RWPE2 (cell line): ENCODE measurements at places on chromosomes 5 and 9.
A peak's percentile ranks its signal among the peaks of the same experiment; 100 is the strongest.

DNA sequence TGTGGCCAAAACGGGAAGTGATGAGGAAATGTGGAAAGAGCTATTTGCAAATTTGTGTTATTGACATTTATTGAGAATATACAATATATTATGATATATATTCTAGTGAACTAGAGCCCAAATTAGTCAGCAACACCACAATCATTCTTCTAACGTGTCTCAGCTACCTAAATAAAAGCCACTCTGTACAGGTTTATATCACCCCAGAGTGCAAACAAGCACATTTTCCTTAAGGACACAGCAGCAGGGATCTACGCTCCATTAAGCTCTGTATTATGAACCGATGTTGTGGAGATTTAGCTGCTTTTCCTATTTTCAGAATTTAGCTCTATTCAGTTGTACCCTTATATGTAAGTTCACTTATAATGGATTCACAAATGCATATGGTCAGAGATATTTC is 77.9 kb downstream of the CDH18 start:
- DNase-seq, result no peak

- DNase-seq, result no peak
Measured at GRCh38 chr5:44614845-44615244, 193.9 kb upstream of the MRPS30 start.

DNA sequence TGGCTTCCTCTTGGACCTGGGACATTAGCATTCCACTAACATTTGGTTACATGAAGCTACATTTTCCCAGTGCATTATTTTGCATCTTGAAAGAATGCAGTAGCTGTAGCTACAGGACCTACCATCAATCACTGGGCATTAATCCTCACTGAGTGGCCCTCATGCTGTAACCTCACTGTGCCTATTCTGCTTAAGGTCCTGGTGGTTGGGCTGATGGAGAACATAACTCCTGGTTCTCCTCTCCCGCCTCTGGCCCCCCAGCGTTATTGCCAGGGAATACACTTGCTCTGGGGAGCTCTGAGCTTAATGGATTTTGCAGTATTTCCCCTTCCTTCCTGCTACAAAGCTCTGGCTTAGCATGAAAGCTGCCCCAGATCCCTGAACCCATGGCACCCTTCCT is 111.5 kb upstream of the EQTN start:
- DNase-seq, result no peak

GRCh38 chr5:179289756-179290385 is 55.4 kb downstream of the ADAMTS2 start:
- peak; percentile 27 for DNase-seq

DNA sequence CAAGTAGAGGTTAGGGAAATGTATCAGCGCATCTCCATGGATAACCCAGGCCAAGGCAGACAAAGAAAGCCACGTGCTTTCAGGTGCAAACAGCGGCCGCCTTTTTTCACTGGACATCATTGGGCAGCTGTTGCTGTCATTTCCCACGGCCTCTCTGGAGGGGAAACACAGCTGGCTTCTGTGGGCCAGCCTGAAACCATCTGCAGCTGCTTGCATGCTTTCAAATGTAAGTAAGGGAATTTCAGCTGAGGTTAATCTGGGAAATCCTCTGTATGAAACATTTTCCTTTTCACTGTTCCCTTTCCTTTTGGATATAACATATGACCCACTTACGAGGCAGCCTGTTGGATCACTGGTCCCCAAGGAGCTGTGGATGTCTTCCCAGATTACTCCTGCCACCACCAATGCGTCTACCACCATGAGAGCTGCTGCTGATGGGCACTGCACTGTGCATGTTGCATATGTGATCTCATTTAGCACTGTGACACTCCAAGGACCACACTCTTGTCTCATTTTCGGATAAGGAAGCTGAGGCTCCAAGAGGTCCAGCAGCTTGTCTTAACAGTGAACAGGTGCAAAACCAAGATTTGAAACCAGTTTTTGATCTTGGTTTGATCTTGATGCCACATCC is 106.3 kb downstream of the C9orf152 start:
- DNase-seq, result no peak

GRCh38 chr9:131046581-131047202 is 37.7 kb downstream of the LAMC3 start:
- no peak for DNase-seq

DNA sequence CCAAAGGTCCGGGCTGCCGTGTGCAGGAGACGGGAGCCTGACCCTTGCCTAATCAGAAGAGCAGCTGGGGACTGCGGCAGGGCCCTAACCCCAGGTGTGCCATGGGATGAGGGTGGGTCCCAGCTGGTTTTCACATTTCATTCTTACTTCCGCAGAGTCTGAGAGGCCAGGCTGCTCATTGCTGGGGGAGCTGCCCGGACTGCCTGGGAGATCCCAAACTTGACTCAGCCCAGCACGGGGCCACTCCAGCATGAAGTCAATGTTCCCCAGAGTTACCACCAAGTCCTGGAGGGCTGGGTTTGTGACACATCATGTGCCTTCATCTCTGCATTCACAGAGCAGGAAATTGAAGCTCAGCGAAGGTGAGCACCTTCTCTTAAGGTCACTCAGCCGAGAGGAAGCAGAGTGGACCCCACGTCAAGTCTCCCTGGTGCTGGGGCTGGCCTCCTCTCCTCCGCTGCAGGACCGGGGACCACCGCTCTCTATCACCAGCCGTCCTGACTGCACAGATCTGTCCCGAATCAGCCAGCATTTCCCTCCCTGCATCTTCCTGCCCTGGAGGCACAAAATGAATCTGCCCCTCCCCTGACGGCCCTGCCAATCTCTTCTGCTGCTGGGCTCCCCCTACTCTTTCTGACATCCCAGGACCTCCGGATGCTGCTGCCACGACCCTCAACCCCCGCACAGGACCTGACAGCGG is 54.6 kb upstream of the PHYKPL start:
- peak; percentile 54 for DNase-seq

DNA sequence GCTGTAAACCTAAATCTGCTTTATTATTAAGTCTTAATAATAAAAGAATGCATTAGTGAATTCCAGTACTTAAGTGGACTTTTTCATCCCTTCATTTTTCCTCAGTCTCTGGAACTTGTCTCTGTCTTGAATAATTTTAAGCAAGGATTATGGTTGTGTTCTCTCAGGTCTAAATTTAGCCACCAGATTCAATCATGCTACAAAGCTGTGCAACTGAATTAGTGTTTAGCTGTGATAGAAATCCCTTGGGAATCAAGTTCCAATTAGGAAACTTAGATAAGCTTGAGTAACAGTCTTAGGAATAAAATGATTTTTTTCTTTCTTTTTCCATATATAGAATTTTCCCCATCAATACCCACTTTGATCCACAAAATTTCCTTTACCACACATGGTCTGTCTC is 104.3 kb downstream of the PLPPR1 start:
- no peak for DNase-seq

DNA sequence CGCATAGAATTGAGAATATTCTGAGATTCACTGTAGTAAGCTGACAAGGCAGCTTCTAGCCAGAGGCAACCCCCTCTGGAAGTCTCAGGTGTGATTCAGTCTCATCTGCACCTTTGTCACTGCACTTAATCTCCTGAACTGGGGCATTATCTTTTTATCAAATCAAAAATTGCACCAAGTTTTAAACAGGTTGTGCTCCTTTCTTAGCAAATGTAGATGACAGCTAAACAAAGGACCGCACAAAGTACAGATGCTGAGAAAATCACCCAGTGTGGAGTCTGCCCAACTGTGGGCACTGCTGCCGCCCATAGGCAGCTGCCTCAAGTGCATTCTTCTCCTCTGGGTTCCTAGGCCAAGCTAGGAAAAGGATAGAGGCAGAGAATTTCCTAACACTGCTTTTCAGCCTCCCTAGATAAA is 51.1 kb downstream of the STARD4 start:
- DNase-seq, result no peak

GRCh38 chr5:153938191-153938842 is 100.4 kb downstream of the FAM114A2 start:
- DNase-seq, result no peak

DNA sequence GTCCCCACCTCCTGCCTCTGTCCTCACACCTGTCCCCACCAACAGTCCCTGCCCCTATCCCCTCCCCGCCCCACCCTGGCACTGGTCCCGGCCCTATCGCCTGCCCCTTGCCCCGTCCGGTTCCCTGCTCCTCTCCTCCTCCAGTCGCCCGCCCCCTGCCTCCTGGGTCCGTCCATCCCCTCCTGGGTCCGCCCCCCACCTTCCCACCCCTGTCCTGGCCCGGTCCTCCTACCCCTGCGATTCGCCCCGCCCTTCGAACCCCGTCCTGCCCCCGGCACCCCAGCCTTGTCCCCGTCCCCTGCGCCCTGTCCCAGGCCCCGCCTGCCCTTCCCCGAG is 372 bp downstream of the EDF1 start:
- peak; percentile 52 for DNase-seq

DNA sequence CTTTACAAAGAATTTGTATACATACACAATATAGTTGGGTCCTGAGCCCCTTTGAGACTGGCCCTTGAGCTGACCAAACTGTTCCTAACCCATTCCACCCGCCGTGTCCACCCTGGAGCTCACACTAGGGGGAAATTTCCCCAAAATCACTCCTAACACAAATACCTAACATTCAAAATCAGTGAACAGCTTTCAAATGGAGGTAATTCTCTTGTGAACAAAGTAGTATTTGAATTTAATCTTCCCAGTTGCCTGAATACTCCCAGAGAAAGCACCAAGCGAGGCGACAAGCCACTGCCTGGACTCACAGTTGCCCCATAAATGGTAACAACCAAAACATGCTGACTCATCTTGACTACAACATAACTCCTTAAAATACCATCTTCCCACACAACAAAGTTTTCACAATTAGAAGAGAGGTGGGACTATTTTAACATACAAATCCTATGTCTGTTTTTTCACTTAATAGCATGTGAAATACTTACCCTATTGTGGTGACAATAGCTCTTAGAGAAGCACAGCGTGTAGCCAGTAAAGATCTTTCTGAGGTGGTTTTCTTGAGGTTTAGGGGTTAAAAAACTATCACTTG is 31.7 kb upstream of the SCAMP1 start:
- DNase-seq, result no peak

DNA sequence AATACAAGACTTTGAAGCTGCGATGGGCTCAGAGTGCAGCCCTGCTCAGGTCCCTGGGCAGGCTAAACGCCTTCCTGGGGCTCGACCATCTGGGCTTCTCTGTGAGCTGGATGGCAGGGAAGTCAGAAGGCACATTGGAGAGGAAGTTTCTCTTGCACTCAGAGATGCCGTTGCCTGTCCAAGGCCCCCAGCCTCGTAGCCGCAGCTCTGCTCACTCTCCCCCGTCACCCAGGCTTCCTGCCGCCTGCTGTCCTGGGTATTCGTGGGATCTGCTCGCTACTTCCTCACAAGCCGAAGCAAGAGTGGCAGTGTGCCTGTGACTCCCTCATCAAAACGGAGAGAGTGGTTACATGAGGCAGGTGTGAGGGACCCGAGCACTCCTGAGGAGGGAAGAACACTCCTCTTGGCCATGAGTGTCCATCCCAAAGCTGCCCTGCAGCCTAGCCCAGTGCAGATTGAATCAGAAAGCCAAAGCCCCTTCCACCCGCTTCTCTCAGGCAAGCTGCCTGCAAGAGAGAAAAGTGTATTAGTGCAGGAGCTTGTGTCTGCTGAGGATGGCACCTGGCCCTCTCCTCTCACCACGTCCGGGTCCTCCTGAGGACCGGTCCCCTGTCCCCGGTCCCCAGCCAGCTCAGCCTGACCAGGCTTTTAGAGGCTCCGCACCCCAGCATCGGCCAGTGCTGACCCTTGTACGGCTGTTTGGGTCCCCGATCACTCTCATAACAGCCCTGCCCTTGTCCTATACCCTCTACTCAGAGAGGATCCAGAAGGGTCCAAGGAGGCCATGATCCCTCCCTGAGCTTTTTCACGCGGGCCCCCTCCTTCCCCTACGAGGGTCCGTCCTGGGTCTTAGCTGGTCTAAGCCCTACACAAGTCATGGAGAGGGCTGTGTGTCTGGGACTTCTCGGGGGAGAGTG is 7.3 kb downstream of the FCN2 start:
- no peak for DNase-seq

DNA sequence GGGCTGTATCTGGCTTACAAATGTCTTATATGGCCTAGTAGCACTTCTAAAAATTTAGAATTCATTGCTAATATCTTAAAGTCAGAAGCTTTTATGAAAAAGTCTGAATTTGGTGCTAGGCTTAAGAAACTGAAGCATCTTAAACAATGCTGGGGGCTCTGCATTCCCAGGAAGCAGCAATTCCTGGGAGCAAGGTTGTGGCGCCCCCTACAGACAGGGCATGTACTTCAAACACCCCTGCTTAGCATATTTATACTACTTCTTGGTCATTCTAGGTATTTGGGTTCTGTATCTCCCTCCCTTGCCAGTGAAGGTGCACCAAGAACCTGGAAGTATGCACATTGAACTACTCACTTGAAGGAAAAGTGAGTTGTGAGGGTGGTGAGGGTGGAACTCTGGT is 64.6 kb upstream of the GRIA1 start:
- DNase-seq, result no peak

DNA sequence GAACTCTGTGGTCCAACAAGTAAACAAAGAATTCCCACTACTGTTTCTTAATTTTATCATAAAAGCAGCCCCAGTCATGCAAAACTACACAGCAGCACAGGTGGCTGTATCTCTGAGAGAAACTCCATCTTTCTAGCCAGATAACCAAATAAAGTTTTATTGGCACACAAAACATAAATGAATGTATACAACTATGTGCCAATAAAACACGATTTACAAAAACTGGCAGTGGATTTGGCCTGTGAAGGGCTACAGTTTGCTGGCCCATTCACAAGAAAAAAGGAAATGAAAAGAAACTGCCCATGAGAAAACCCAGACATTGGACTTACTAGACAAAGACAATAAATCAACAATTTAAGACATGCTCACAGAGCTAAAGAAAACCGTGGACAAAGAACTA is 10.6 kb downstream of the FBXL17 start:
- no peak for DNase-seq

DNA sequence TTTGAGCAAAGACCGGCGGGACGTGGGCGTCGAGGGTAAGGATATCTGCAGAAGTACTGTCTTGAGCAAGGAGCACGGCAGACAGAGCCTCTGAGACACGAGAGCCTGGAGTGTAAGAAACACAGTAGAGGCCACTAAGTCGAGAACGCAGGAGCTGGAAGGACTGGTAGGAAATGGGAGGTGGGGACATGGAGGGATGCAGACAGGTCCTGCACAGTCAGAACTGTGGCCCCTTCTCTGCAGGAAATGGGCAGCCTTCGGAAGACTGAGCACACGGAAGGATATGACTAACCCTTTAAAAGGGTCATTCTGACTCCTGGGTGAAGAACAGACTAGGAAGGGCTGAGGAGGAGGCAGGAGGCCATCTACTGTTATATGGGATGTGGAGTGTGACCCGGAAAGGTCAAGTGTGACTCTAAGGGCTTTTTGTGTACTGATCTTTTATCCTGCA is 1.4 kb upstream of the CAMSAP1 start:
- no peak for DNase-seq
